Fibroblast of lung (primary cell): ENCODE measurements at places on chromosomes 16 and 17. TPM values are rescaled to one million over a fixed set of nuclear protein-coding genes. Genes with fewer than 3 reads are reported as not detected.

- no peak overlapping the region for H3K27ac ChIP-seq
- no peaks in the 10 kb centered on the region for H3K36me3 ChIP-seq
- no peaks in the 10 kb centered on the region for H3K4me1 ChIP-seq
- H3K27me3 ChIP-seq, result peaks cover 27% of the 10 kb centered on the region
- no peak overlapping the region for H3K4me3 ChIP-seq
These were observed 14.3 kb downstream of the NEUROD2 start for GRCh38 chr17:39593371-39593770.

Gene MT1A
- 2.3 and 5.3 TPM in 2 replicates for total RNA-seq

GRCh38 chr17:14580499-14580898 is 279.6 kb downstream of the HS3ST3B1 start:
- peaks cover 3% of the 10 kb centered on the region for H3K27me3 ChIP-seq
- H3K36me3 ChIP-seq, result no peaks in the 10 kb centered on the region
- no peak overlapping the region for H3K27ac ChIP-seq
- H3K4me1 ChIP-seq, result no peaks in the 10 kb centered on the region

DNA sequence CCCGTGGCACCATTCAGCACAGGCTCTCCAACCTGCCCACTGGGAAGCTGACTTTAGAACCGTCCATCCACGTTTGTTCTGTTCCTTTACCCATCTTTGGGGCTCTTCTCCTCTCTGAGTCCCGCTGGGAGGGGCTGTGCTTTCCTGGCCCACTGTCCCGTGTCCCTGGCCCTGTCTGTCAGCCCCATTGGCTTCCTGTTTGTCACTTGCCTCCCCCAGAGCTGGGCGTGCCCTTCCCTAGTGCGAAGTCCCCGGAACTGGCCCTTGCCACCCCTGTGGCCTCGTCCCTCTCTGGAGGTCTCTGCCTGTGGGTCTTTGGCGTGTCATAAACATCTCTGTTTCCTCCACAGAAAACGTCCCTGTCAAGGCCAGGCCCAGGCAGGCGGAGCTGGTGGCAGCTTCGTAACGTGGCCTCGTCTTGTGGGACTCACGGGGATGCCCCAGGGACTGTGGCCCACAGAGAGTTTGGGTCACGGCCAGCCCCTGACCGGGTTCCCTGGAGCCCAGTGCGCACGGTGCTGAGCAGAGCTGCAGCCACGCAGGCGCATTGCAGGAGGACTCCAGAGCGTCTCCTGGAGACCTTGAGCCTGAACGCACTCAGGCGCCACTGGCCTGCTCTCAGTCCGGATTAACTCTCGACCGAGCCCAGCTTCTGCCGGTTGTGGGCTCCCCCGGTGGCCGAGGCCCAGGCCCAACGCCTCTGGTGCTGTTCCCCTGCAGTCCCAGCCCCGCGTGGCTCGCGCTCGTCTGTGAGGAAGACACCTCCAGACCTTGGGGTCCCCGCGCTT is 7.3 kb downstream of the CHMP6 start:
- no peak overlapping the region for H3K27ac ChIP-seq
- H3K4me3 ChIP-seq, result no peak overlapping the region
- no peak for DNase-seq
- peaks cover 6% of the 10 kb centered on the region for H3K27me3 ChIP-seq
- H3K4me1 ChIP-seq, result peaks cover 3% of the 10 kb centered on the region
- peaks cover 28% of the 10 kb centered on the region for H3K36me3 ChIP-seq

GRCh38 chr17:68344701-68345136 is 53.4 kb downstream of the ARSG start:
- H3K27me3 ChIP-seq, result no peaks in the 10 kb centered on the region
- no peak overlapping the region for H3K4me3 ChIP-seq
- no peak overlapping the region for H3K27ac ChIP-seq
- no peaks in the 10 kb centered on the region for H3K4me1 ChIP-seq
- no peak for DNase-seq

GRCh38 chr17:36857698-36858097 is 79.6 kb upstream of the LHX1 start:
- H3K27ac ChIP-seq, result no peak overlapping the region
- H3K4me3 ChIP-seq, result no peak overlapping the region
- no peaks in the 10 kb centered on the region for H3K36me3 ChIP-seq

- H3K36me3 ChIP-seq, result no peaks in the 10 kb centered on the region
- H3K4me1 ChIP-seq, result peaks cover 4% of the 10 kb centered on the region
- DNase-seq, result no peak
- no peaks in the 10 kb centered on the region for H3K27me3 ChIP-seq
- H3K4me3 ChIP-seq, result no peak overlapping the region
These were observed 260.1 kb downstream of the PARN start for GRCh38 chr16:14369734-14370598.

GRCh38 chr17:42508426-42509165 is 27.4 kb upstream of the NAGLU start:
- no peak overlapping the region for H3K4me3 ChIP-seq
- H3K27ac ChIP-seq, result no peak overlapping the region
- H3K27me3 ChIP-seq, result no peaks in the 10 kb centered on the region
- no peak for DNase-seq

Gene P2RX1
- total RNA-seq, result under 0.01 TPM in 2 replicates

GRCh38 chr16:47664653-47665325 is 203.7 kb downstream of the PHKB start:
- H3K27ac ChIP-seq, result no peak overlapping the region
- peaks cover 2% of the 10 kb centered on the region for H3K36me3 ChIP-seq
- DNase-seq, result no peak
- no peak overlapping the region for H3K4me3 ChIP-seq
- H3K27me3 ChIP-seq, result no peaks in the 10 kb centered on the region

- DNase-seq, result no peak
- peaks cover 19% of the 10 kb centered on the region for H3K36me3 ChIP-seq
- H3K27ac ChIP-seq, result no peak overlapping the region
- peaks cover 3% of the 10 kb centered on the region for H3K4me1 ChIP-seq
- no peaks in the 10 kb centered on the region for H3K27me3 ChIP-seq
- no peak overlapping the region for H3K4me3 ChIP-seq
These were observed 31.7 kb downstream of the CLTC start for GRCh38 chr17:59651346-59651745.

DNA sequence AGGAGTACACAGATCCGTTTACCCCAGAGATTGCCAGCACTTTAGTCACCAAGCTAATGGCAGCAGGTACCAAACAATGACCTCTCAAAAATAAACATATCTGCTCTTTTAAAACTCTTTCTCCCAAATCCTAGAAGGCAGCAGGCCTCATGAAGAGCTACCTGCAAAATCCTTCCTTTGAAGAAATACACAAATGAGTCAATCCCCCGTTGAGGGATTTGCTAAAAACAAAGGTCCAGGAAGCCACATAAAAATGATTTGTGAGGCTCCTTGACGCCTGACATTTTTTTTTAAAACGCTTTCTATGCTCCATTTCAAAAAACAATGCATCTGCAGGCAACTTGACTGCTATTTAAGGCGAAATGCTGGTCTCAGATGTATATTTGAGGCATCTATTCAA is 58.2 kb downstream of the NACA2 start:
- no peak for DNase-seq
- H3K4me3 ChIP-seq, result no peak overlapping the region
- H3K27me3 ChIP-seq, result no peaks in the 10 kb centered on the region
- H3K27ac ChIP-seq, result no peak overlapping the region

DNA sequence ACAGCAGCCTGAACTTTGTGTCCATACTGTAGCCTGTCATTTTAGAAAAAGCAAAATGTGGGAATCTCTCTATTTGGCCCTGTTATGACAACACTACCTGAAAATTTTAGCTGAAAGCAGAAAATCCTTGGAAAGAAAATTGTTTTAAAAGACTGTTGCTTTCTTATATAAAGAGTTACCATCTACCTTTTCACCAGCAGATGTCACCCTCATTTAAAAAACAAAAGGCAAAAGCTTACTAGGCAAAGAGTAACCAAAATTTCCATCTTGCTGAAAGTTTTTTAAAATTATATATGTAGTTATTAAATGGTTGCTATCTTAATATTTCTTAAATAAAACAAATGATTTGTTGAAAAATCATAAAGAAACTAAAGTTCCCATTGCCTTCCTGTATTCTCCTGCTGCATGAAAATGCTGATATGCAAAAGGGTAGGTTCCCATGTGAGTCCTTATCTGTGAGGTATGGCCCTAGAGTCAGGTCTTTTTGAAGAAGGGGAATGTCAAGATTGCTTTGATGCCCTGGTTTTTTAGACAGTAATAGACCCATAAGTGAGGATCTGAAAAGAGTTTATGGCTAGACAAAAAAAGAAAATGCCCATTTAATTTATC is 61.0 kb downstream of the TNRC6C start:
- no peak overlapping the region for H3K4me3 ChIP-seq
- no peaks in the 10 kb centered on the region for H3K27me3 ChIP-seq
- DNase-seq, result peak; percentile 33
- no peak overlapping the region for H3K27ac ChIP-seq
- H3K36me3 ChIP-seq, result no peaks in the 10 kb centered on the region
- H3K4me1 ChIP-seq, result peaks cover 4% of the 10 kb centered on the region

Gene MED31
- total RNA-seq, result 6.4 and 10.6 TPM in 2 replicates

GRCh38 chr16:3643095-3643730 is 11.3 kb upstream of the DNASE1 start:
- DNase-seq, result no peak
- no peaks in the 10 kb centered on the region for H3K4me1 ChIP-seq
- H3K27ac ChIP-seq, result no peak overlapping the region

- no peaks in the 10 kb centered on the region for H3K36me3 ChIP-seq
- peaks cover 12% of the 10 kb centered on the region for H3K4me1 ChIP-seq
- DNase-seq, result no peak
- H3K27ac ChIP-seq, result no peak overlapping the region
- no peak overlapping the region for H3K4me3 ChIP-seq
These were observed 261.0 kb downstream of the SOX9 start for GRCh38 chr17:72381597-72382397.

GRCh38 chr16:70711211-70712031 is 25.6 kb upstream of the MTSS2 start:
- H3K27me3 ChIP-seq, result no peaks in the 10 kb centered on the region
- no peak overlapping the region for H3K4me3 ChIP-seq
- DNase-seq, result no peak
- no peak overlapping the region for H3K27ac ChIP-seq
- no peaks in the 10 kb centered on the region for H3K36me3 ChIP-seq

DNA sequence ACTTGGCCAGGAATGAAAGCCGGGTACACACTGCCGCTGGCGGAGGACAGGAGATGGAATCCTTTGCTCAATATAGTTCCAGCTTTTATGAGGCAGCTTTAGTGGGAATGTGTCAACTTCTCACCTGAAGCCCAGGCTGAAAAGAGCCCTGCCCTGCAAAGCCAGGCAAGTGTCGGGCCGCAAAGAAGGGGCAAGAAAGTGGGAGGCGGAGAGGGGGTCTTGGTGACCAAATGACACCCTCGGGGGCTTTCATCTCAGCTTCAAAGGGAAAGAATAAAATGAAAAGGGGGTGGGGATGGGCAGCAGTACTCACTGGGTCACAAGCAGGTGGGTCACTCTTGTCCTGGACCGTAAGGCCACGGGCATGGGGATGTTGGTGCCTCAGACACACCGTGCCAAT is 62.9 kb downstream of the C16orf95 start:
- no peak overlapping the region for H3K4me3 ChIP-seq
- no peaks in the 10 kb centered on the region for H3K27me3 ChIP-seq
- no peaks in the 10 kb centered on the region for H3K4me1 ChIP-seq
- no peak overlapping the region for H3K27ac ChIP-seq
- DNase-seq, result no peak
- H3K36me3 ChIP-seq, result no peaks in the 10 kb centered on the region

- H3K36me3 ChIP-seq, result no peaks in the 10 kb centered on the region
- no peak for DNase-seq
- H3K27me3 ChIP-seq, result no peaks in the 10 kb centered on the region
- no peaks in the 10 kb centered on the region for H3K4me1 ChIP-seq
These were observed 107.9 kb upstream of the EEF2KMT start for GRCh38 chr16:5205361-5206040.

Gene SLFN12L
- total RNA-seq, result 0.17 and 0.26 TPM in 2 replicates

DNA sequence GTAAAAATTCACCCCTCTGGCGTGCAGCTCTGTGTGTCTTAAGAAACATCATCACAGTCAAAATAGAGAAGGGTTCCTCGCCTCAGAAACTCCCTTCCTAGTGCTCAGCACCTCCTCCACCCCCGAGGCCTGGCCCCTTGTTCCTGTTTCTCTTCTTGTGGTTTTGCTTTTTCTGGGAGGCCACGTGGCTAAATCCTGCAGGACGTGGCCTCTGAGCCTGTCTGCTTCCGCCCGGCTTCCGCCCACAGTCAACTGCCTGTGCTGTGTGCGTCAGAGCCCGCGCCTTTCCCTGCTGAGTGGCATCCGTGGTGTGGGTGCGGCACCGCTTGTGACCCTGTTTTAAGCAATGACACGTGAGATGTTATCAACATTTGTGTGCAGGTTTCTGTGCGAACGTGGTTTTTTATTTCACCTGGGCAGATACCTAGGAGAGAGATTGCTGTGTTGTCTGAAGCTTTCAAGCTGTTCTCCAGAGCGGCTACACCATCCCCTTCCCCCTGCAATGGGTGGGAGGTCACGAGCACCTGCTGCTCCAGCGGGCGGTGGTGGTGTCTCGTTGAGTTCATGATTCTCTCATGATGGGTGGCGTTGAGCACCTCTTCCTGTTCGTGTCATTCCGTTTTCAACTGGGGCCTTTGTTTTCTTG is 21.7 kb downstream of the ACSF3 start:
- H3K4me3 ChIP-seq, result no peak overlapping the region
- no peak for DNase-seq
- no peak overlapping the region for H3K27ac ChIP-seq
- no peaks in the 10 kb centered on the region for H3K27me3 ChIP-seq

DNA sequence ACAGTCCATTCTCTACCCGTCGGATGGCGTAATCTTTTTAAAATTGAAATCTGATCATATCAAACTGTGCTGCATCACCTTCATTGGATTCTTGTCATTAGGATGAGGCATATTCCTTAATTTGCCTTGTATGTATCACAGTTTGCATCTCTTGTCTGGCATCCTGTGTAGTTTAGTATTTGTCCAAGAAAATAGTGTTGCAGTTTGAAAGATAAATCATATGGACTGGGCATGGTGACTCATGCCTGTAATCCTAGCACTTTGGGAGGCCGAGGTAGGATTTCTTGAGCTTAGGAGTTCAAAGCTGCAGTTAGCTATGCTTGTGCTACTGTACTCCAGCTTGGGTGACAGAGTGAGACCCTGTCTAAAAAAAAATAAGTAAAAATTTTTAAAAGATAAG is 5.8 kb upstream of the RSL1D1 start:
- DNase-seq, result peak; percentile 60
- no peaks in the 10 kb centered on the region for H3K27me3 ChIP-seq
- no peak overlapping the region for H3K27ac ChIP-seq
- H3K4me3 ChIP-seq, result no peak overlapping the region
- H3K4me1 ChIP-seq, result no peaks in the 10 kb centered on the region

DNA sequence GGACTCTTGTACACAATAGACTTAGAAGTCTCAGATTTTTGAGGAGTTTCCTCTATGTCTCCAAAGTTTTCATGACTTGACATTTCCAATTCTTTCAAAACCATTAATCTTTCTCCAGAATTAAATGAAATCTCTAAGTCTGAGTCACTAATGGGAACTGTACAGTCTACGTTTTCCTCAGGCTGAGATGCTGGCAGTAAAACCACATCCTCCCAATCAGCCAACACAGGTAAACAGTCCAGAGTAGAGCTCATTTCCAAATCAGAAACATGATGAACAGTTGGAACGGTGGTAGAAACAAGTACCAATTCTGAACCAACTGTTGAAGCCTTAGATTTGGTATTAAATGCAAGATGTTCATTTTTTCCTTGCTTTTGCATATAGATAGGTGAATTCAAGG is 7.9 kb downstream of the ERI2 start:
- no peak overlapping the region for H3K4me3 ChIP-seq
- H3K27ac ChIP-seq, result no peak overlapping the region
- no peaks in the 10 kb centered on the region for H3K27me3 ChIP-seq
- no peaks in the 10 kb centered on the region for H3K4me1 ChIP-seq
- DNase-seq, result peak; percentile 12
- H3K36me3 ChIP-seq, result peaks cover 3% of the 10 kb centered on the region

Gene KRTAP4-4
- total RNA-seq, result not detected in 2 replicates
